ENCODE measurements at places on chromosomes 12 and 14.

- no peak for DNase-seq
Observed at GRCh38 chr12:80129895-80130530, 30.7 kb downstream of the OTOGL start.

GRCh38 chr12:78802593-78802992 is 62.0 kb upstream of the SYT1 start:
- no peak for DNase-seq

GRCh38 chr14:28756884-28757570 is 9.6 kb upstream of the FOXG1 start:
- DNase-seq, result no peak

GRCh38 chr12:125381373-125381772 is 316.1 kb downstream of the AACS start:
- DNase-seq, result no peak

- DNase-seq, result no peak
Observed at GRCh38 chr14:54817506-54817905, 85.1 kb downstream of the GCH1 start.

- no peak for DNase-seq
Observed at GRCh38 chr12:29880987-29881386, 97.2 kb upstream of the TMTC1 start.

GRCh38 chr12:113757221-113758002 is 208.7 kb downstream of the RBM19 start:
- no peak for DNase-seq

DNA sequence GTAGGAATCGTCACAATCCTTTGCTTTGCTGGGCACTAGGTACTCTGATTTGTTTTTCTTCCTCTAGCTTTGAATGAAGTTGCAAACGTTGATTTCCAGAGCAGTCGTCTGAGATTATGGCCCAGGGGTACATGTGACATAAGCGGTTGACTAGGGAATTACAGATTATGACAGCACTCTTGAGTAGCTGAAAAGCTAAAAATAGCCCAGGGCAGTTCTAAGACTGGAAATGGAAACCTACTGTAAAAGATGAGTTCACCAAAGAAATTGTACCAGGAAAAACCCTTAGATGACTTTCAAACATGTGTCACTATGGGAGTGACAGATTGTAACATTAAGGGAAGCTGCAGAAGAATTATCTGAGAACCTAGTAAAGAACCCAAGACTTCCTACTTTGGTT is 108.5 kb downstream of the ANO6 start:
- no peak for DNase-seq

DNA sequence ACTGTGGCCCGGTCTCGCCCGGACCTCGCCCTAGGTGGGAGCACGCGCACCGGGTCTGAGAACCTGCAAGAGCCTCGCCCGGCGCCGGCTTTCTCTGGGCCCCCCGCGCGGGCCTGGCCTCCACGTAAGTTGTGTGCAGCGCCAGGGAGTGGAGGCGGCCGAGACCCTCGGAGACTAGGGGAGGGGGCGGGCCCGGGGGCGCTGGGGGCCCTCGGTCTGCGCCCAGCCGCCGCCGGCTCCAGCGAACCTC is 183 bp upstream of the PRMT8 start:
- no peak for DNase-seq

- DNase-seq, result no peak
Observed at GRCh38 chr12:44774815-44775411, 101.2 kb downstream of the NELL2 start.

GRCh38 chr14:75399843-75400775 is 27.7 kb upstream of the JDP2 start:
- peak; percentile 84 for DNase-seq

DNA sequence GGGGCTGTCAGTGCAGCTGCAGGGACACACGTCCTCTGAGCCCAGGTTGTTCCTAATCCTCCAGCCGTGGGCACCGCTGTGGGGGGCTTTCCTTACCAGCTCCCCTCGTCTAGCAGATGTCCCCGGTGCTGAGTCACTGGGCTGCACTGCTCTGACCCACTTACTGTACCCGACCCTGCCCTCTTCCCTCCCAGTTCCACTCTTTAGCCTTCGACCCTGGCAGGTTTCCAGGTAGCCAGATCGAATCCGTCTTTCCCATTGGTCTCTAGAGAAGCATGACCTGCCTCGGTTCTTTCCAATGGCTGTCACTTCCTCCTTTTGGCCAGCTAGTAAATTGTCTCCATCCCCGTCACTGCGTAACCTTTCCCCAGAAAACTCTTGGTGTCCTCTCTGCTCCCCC is 48.4 kb downstream of the ELK3 start:
- DNase-seq, result no peak

DNA sequence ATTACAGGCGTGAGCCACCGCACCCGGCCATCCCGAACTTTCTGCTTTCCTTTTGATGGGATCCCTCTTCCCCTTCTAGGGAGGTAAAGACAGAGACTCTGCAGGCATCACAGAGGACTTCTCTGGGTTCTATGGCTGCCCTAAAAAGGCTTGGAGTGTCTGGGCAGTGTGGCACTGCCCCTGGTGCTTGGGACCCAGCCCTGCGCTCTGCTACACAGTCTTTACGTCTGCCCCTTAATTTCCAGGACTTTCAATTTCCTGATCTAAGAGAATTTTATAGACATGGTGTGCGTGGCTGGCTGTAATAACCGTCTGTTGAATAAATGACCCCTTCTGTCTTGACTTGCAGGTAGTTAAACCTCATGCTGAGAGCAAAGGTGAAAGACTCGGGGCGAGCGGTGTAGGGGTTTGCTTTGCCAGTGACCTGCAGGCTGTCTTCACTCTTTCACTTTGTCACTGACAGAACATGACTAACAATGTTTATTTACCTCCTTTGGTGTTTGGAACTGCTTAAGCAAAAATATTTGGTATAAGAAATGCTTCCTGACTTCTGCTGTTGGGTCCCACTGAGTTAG is 110.9 kb upstream of the MAP1LC3B2 start:
- no peak for DNase-seq

DNA sequence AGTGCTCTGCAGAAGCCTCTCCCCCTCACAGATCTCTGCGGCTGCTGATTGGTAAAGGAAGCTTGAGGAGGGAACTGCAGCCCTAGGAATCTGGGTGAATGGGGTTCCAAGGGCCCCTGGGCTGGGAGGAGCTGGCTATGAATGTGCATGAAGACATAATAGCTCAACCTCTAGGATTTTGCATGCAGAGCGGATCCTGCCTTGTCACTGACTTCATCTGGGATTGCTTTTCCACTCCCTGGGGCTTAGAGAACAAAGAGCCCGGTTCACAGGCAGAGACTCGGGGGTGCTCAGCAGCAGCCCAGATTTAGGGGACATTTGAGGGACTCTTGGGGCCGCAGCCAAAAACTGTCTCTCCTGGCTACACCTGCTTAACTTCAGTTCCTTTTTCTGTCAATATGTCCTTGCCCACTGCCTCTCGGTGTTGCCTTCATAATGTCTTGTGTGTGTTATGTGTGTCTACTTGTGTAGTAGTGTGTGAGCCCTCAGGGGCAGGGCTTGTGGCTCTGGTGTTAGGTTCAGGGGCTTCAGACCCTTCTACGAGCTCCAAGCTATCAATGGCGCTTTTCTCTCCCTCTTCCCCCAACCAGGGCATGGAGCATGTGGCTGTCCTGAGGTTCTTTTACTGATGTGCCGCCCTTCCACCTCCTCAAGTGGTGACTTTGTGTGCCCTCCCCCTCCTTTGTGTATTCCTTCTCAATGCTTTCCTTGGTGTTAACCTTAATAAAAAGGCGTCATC is 1.9 kb downstream of the CCDC184 start:
- DNase-seq, result peak; percentile 39

- no peak for DNase-seq
Observed at GRCh38 chr12:1919763-1920162, 1.3 kb upstream of the CACNA2D4 start.

DNA sequence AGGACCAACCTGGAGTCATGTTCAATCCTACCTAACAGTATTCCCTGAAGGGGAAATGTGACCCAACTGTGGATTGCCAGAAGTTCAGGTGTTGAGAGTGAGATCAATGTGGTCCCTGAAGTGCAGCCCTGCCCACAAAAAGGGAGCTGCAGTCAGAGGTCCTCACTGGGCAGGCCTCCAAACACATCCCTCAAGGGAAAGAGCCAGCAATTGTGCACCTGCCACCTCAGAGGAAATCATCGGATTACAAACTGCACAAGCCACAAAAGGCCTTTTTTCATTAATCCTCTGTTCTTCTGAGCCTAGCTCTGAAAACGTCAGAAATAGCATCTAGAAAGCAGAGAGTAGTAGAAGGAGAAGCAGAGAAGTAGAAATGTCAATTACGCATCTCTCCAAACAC is 10.8 kb upstream of the MDM1 start:
- DNase-seq, result no peak

DNA sequence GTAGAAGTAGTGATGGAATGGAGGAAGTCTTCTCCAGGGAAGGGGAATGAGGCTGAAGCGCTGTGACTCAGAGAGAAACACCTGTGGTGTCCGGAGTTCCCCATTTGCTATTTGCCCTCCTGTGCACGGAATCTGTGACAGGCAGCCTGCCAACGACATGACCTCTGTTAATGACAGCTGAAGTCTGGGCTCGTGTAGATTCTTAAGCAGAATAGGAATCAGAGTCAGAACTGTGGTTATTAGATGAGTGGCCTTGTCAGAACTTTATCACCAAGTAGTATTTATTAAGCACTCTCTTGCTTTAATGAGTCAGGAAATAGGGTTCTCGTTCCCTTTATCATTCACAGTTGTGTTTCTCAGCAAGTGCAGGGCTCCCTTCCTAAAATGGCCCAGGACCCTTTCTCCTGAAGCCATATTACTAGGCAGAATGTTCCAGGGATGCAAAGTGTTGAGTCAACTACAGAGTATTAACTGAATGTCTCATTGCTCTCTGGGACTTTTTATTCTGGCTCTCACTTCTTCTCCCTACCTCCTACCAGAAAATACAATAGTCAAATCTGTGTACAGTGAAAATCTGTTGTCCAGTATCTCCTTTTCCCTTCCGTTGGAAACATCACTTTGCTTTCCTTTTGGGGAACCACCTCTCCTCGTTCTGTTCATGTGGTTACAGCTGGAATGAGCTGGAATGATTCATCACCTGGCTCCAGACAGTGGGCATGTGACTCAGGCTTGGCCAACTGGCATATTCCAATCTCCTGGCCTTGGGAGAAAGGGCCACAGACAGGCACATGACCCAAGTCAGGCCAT is 77.8 kb upstream of the MAX start:
- DNase-seq, result no peak

DNA sequence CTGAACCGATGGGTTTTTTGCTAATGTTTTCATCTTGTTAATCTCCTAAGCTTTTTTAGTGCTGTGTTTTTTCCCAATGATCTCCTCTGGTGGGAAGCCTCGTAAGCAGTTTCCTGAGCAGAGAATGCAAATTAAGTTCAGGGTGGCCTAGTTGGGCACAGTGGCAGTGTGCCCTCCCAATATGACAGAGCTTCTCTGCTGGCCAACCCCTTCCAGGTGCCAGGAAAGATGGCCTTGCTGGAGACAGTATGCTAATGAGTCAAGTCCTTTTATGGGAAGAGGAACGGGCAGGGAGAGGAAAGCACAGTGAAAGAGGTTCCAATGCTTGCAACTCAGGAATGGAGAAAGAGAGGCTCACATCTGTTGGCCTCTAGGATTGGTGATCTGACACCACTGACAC is 115.8 kb downstream of the GCH1 start:
- DNase-seq, result no peak
